ENCODE measurements at places on chromosomes 6 and 20.

- no peak for DNase-seq
Measured at GRCh38 chr20:46323557-46323956, 15.3 kb upstream of the CDH22 start.

- DNase-seq: no peak
Measured at GRCh38 chr6:49430187-49430586, 32.9 kb downstream of the MMUT start.

GRCh38 chr20:3082955-3083952, 1.3 kb downstream of the AVP start:
- no peak for DNase-seq

GRCh38 chr6:15348528-15348927, 102.7 kb downstream of the JARID2 start:
- DNase-seq: no peak

GRCh38 chr20:58967652-58968429, 13.2 kb upstream of the NELFCD start:
- no peak for DNase-seq

- DNase-seq: peak; percentile 50
Measured at GRCh38 chr6:87917886-87918285, 129.8 kb upstream of the SPACA1 start.

GRCh38 chr6:104955927-104956730, 778 bp upstream of the LIN28B start:
- no peak for DNase-seq

DNA sequence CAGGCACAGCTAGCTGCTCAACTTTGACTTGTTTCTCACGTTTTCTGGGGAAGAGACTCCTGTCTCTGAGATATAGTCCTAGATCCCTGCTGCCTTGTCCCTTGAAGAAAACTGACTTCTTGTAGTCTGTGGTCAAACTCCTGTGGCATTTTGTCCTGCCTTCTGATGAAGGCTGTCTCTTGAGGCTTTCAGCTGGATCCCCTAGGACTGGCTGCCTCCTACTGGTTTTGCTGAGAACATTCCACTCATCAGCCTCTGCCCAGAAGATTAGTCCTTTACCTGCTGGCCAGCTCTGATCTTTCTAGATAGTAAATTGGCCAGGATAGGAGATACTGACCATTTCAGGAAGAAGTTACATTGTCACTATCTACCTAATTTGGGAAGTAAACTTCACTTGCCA, 71.9 kb upstream of the CNR1 start:
- DNase-seq: no peak

- no peak for DNase-seq
Measured at GRCh38 chr20:46332373-46333160, 24.3 kb upstream of the CDH22 start.

DNA sequence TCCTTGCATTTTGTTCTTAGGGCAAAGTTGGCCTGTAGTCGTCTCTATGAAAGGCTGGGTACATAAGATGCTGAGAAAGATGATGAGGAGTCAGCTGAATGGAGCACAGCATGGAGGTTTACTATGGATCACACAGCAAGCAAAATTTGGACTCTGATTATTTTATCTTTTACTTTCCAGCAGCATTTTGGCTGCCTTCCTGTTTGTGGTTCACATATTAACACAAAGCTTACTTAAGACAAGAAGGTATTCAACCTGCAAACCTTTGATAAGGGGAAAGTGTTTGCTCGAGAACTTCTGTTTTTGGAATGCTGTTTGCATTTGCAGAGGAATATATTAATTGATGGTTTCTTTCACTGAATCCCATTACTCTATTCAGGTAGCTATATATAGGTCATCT, 103.1 kb upstream of the ENPP5 start:
- no peak for DNase-seq

DNA sequence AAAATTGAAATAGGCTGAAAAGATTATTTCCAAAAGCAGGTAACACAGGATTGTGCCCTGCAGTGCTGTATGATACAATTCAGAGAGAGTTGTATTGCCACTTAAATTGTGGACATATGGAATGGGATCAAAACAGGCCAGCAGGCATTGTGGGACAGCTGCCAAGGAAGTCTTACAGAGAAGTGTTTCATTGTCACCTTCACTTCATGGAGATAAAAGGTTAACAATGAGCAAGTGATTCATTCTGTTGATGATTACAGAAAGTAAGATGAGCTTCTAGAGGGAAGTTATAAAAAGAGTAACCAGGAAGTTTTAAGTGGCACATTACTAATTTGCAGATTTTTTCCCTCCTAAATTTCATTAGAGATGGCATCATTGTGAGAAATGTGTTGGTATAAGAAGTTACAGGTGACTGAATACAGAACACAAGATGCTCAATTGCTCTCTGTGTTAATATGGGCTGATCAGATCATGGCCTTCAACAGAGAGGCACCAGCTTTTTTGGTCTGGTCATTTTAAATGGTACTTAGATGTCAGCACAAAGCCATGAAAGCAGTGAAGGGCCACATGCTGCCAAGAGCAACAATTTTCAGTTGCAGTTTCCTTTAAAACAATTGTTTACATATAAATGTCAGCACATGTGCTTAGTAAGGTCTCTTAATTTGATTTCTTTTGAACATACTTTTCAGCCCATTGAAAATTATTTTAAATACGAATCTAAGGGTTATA, 402.5 kb upstream of the FKBP1C start:
- no peak for DNase-seq

GRCh38 chr6:144343701-144344428, 58.7 kb downstream of the UTRN start:
- DNase-seq: no peak

DNA sequence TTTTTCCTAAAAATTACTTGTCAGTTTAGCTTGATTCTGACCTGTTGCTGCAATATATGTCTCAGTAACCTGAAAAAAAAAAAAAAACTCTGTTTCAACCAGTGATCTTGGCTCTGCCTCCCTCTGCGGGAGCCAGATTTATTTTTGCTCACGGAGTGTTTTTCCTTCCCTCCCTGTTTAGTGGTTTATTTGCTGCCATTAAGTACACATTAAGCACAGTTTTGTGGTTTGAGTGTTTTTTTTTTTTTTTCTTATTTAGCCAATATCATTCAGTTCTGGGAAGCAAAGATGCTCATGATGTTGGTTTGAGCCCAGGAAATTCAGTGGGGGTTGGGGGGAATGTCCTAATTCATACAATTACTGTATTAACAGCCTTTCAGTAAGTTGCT, 110.1 kb upstream of the GPR6 start:
- no peak for DNase-seq

DNA sequence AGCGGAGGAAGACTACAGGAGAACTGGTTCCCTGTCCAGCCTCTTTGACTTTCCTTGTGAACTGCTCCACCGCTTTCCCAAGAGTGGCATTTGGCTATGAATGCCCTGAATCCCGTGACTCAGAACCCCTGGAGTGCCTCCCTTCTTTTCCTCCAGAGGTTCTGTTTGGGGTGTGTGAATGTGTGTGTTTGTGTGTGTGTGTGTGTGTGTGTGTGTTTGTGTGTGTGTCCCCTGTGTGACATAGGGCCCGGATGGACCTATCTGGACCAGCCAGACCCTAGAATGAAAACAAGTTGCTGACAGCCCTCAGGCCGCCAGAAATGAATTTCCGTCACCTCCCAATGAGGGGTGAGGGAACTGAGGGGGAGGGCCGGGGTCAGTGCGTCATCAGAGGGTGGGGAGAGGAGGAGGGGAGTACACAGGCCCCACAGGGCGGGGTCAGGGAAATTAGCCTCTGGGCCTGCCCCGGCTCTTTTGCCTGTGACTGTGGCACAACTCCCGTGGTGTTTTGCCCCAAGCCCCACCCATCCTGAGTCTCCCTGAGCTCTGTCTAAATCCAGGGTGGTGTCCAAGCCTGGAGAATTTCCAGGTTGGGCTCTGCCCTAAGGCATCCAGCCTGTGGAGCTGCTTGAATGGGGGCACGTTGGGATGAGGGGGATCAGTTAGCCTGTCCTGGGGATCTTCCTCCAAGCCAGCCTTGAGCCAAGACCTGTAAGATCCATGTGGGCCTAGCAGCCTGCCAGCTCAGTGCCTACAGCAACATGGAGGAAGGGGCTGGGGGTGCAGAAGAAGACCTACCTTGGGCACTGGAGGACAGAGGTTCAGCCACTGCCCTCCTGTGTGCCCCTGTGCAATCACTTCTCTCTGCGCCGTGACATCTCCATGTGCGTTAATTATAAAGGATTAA, 15.2 kb upstream of the MRPS18A start:
- no peak for DNase-seq

DNA sequence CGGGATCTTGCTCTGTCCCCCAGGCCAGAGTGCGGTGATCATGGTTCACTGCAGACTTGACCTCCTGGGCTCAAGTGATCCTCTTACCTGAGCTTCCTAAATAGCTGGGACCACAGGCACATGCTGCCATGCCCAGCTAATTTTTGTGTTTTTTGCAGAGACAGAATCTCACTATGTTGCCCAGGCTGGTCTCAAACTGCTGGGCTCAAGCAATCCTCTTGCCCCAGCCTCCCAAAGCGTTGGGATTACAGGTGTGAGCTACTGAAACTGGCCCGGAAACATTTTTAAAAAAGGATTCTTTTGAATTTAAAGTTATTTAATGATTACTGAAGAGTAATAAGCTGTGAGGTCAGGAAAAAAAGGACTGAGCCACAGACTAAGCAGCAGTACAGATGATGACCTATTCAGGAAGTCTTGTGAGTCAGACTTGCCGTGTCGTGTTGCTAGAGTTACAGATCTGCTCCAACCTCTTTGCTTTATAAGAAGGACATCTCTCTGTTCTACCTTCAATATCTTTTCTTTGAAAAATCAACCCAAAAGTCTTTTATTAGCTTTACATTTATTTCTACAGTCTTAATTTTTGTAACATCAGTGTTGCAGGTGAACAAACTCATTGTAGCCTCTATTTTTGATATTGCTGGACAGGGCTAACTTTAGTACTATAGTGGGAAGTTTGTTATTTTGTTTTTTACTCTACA, 108.7 kb downstream of the NCOA3 start:
- no peak for DNase-seq

- DNase-seq: no peak
Measured at GRCh38 chr6:53984163-53984562, 127.1 kb upstream of the MLIP start.

GRCh38 chr6:35445691-35446090, 6.4 kb upstream of the FANCE start:
- no peak for DNase-seq

DNA sequence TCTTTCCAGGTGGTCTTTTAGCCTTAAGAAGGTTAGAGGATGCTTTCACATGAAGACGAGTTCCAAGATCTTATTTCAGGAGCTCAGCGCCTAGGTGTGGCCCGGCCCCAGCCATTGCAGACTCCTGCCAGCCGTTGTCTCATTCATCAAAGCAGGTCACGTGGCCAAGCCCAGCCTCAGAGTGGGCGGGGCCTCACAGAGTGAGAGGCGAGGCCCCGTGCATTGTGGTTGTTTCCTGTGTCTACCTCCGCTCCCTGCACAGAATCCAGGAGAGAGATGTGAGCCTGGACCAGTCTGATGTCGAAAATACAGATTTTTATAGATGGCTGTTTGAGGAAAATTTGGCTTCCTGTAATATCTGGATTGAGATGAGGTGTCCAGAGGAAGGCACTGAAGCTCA, 49.2 kb upstream of the CST5 start:
- peak; percentile 20 for DNase-seq

DNA sequence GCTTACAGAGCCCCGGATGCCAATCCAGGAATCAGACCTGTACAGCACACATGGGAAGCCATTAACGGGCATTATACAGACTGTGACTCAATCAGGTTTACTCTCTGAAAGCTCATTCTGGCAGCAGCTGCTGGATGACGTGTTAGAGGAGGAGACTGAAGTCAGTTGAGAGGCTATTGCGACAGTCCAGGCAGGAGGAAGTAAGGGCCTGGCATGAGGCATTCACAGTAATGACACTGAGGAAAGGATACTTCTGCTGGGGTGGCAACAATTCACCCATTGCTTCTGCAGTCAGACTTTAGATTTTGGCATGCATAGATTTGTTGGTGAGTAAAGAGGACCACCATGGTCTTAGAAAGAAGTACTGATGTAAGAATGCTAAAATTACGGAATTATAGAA, 151.0 kb upstream of the HEY2 start:
- peak; percentile 78 for DNase-seq

- DNase-seq: no peak
Measured at GRCh38 chr20:61652146-61652545, 400.1 kb downstream of the CDH4 start.

- peak; percentile 58 for DNase-seq
Measured at GRCh38 chr6:134002821-134003220, 49.6 kb downstream of the SLC2A12 start.

DNA sequence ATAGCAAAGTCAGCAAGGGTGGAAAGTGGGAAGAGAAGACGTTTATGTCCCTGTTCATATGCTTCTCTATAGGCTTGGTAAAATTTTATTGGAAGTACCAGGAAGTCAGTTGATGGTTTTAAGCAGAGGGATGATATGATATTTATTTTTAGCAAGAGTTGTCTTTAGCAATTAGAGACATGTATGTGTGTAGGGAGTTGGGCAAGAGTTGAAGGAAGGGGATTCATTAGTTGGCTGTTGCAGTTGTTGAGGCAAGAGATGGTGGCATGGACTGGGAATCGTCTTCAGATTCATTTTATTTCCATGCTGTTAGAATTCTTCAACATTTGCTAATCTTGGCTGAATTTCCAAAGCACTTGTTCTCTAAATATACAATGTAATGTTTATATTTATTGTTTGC, 85.6 kb downstream of the QKI start:
- no peak for DNase-seq

DNA sequence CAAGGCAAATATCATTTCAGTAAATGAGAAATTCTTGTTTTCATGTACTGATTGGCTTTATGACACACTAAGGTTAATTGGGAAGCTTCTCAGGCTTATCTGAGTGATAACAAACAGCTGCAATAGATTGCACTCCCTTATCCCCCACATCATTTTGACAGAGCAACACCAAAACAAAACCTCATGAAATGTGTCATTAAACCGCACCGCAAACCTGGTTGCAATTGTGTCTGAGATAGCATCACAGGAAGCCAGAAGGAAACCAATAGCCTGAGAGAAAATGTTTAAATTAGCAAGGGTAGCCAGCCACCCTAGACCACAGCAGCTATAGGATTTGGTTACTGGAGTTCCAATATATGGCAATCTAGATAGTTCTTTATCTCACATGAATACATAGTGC, 31.6 kb upstream of the LAMA4 start:
- no peak for DNase-seq

- DNase-seq: no peak
Measured at GRCh38 chr6:63571361-63572043, 778 bp upstream of the LOC128125822 start.

Measured in RPMI8226 (cell line).